Hepatocyte (in vitro differentiated cells): ENCODE measurements at places on chromosomes 13 and 19. TPM values are rescaled to one million over a fixed set of nuclear protein-coding genes. Genes with fewer than 3 reads are reported as not detected.

- DNase-seq: no peak
Measured at GRCh38 chr19:29491491-29491890, 34.3 kb upstream of the VSTM2B start.

- DNase-seq: no peak
Measured at GRCh38 chr13:66965181-66965580, 265.0 kb downstream of the PCDH9 start.

- DNase-seq: no peak
Measured at GRCh38 chr19:16585094-16585801, 13.0 kb upstream of the SLC35E1 start.

Gene SIGLEC7
- 0.53 and 0.84 TPM in 2 replicates for total RNA-seq

GRCh38 chr19:40588110-40588854, 11.6 kb downstream of the SHKBP1 start:
- DNase-seq: no peak
